ENCODE measurements at places on chromosomes 6 and 20. TPM values are rescaled to one million over a fixed set of nuclear protein-coding genes. Genes with fewer than 3 reads are reported as not detected.

OPRL1 gene
- 3.0 TPM for total RNA-seq

C6orf132 gene
- 2.5 TPM for total RNA-seq

SLC32A1 gene
- not detected for total RNA-seq

GPR6 gene
- total RNA-seq = not detected

NDUFAF4 gene
- total RNA-seq = 6.8 TPM

NMBR gene
- not detected for total RNA-seq

SNX9 gene
- 26.7 TPM for total RNA-seq

PACSIN1 gene
- total RNA-seq = not detected

C6orf58 gene
- total RNA-seq = not detected

CCDC170 gene
- total RNA-seq = 0.32 TPM

MAPK13 gene
- 16.4 TPM for total RNA-seq

SPDEF gene
- total RNA-seq = not detected

ENPP5 gene
- not detected for total RNA-seq

MCHR2 gene
- total RNA-seq = not detected
